Aorta (tissue), 5 donors: ENCODE measurements at places on chromosomes 2 and 18. TPM values are rescaled to one million over a fixed set of nuclear protein-coding genes. Genes with fewer than 3 reads are reported as not detected.

RAMP1 gene
- total RNA-seq, result 230 TPM

RAB17 gene
- total RNA-seq, result 3.7 TPM

SGPP2 gene
- total RNA-seq, result 0.54 TPM

SERPINB2 gene
- total RNA-seq, result 2.0 TPM
